ENCODE measurements at places on chromosomes 5 and 9.

- DNase-seq = no peak
Measured at GRCh38 chr9:77316058-77316457, 138.7 kb downstream of the VPS13A start.

GRCh38 chr9:117340422-117340821 lies 74.4 kb downstream of the ASTN2 start:
- DNase-seq = no peak

- DNase-seq = no peak
Measured at GRCh38 chr9:133251773-133252172, 23.2 kb downstream of the ABO start.

DNA sequence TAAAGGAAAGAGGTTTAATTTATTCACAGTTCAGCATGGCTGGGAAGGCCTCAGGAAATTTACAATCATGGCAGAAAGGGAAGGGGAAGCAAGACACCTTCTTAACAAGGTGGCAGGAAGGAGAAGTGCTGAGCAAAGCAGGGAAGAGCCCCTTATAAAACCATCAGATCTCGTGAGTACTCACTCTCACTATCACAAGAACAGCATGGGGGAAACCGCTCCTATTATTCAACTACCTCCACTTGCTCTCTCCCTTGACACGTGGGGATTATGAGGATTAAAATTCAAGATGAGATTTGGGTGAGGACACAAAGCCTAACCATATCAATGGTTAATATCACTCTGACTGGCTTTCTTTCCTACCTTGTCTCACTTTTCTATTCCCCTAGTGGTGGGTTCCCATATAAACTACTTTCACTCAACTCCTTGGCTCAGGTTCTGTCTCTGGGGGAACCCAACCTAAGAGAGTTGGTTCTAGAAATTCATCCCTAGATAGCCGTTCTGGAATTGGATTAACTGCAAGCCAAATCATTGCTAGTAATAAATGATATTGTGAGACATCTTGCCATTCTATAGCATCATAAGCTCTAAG lies 749.8 kb upstream of the GRAMD2B start:
- DNase-seq = no peak

DNA sequence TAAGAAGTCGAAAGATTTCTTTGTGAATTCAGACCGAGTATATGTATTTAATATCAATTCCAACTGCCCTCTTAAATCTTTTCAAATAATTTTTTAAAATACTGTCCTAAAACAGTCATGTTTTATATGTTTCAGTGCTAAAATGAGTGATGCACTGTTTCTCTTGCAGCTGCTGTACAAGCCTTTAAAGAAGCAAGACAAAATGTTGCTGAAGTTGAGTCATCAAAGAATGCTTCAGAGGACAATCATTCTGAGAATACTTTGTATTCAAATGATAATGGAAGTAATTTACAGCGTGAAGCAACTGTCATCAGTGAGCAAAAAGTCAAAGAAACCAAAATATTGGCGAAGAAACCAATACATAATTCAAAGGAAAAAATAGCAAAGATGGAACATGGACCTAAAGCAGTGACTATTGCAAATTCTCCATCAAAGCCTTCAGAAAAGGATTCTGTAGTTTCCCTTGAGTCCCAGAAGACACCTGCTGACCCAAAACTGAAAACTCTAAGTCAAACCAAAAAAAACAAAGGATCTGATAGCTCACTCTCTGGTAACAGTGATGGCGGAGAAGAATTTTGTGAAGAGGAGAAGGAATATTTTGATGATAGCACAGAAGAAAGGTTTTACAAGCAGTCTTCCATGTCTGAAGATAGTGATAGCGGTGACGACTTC lies 58.0 kb downstream of the LOX start:
- no peak for DNase-seq

- DNase-seq = no peak
Measured at GRCh38 chr5:64790210-64790609, 21.5 kb downstream of the CWC27 start.

- DNase-seq = no peak
Measured at GRCh38 chr5:178350361-178351220, 118.0 kb upstream of the PHYKPL start.

GRCh38 chr5:168327994-168328393 lies 36.5 kb downstream of the WWC1 start:
- DNase-seq = no peak

DNA sequence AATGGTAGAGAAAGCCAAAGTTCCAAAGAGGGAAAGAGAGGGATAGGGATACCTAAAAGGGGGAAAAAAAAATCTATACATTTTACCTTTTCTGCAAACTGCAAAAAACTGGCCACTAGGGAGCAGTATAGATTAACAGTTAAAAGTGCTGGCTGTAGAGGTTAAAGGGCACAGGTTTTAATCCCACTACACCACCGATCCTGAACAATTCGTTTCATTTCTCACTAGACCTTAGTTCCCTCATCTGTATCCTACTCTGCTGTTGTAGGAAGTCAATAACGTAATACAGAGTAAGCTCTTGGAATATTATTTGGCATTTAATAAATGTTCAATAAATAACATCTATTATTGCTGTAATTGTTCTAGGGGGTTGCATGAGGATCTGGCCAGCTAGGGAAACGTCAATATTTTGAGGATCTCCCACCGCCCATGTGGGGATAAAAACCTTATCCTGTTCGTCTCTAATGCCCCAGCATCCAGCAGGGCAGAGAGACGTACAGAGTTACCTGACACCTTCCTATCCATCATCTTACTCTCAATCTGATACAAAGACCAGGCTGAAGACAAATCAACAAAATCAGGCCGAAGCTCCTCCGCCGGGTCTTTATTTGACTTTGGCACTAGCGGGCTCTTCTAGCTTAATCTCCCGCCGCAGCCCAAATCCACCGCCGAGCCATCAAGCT lies 757 bp downstream of the CDC26 start:
- no peak for DNase-seq

DNA sequence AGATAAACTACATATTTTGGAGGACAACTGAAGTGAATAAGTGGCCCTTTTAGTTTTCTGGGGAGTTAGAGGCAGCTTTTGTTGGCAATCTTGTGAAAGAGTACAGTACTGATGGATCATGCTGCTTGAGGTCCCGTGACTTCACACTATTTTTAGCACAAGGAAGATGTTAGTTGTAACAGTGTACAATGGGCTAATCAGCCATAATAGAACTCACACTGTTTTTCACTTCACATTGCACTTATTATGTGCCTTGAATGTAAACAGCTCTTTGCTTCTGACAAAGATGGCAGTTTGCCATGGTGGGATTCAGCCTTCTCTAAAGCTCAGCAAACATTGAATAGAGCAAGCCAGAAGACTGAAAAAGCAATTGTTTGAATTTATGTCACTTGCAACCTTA lies 176.7 kb upstream of the ZNF608 start:
- no peak for DNase-seq

- no peak for DNase-seq
Measured at GRCh38 chr9:115192835-115193525, 75.0 kb upstream of the TNC start.

DNA sequence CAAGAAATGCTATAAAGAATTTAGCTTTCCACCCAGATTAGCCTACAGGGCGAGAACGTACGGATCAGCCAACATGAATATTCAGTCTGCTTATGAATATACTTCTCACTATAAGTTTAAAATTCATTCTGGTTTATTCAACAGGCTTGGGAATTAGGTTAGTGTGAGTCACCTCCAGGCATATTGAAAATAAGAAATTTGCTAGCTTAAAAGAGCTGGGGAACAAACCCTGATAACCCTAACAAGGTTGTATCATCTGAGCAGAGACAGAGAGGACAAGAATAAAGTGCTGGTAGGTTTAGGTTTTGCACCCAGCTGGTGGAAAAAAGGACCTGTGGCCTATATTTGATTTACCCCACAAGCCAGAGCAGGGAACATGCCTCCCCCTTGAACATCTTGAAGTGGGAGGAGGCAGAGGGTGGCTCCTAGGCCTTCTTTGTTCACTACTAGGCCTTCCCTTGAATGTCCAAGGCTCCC lies 12.3 kb downstream of the FNBP1 start:
- no peak for DNase-seq

DNA sequence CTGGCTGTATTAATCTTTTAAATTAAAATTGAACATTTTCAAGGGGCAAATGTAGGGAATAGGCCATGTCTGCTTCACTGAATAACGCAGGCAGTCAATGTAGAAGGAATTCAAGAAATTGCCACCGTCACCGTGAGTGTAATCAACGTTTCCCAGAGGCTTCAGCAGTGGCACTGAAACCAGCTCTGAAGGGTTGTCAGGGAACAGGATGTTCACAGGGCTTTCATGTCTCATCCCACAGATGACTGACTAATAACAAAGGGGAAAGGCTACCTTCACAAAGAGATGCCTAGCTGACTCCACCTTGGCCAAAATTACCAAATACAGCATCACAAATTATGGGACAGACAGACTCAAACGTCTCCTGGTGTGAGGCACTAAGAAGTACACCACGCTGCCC lies 70.4 kb upstream of the SIMC1 start:
- DNase-seq = no peak

DNA sequence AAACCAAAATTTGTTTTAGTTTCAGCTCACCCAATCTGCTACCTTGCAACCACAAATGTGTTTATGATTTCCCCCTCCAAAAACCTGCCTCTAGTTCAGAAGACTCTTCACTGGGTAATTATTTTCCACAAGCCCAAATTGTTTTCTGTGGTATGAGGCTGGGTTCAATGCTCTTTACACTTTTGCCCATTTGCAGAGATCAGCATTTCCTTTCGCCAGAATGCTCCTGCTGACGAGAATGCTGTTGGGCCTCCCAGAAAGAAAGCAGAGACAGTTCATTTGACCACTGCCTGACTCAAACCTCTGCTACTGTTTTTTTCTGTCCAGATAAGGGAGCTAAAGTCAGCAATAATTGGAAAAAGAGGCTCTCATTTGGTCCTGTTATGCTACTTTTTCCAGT lies 427.3 kb downstream of the PDE4D start:
- no peak for DNase-seq

- no peak for DNase-seq
Measured at GRCh38 chr9:81605170-81605670, 84.1 kb downstream of the TLE1 start.

DNA sequence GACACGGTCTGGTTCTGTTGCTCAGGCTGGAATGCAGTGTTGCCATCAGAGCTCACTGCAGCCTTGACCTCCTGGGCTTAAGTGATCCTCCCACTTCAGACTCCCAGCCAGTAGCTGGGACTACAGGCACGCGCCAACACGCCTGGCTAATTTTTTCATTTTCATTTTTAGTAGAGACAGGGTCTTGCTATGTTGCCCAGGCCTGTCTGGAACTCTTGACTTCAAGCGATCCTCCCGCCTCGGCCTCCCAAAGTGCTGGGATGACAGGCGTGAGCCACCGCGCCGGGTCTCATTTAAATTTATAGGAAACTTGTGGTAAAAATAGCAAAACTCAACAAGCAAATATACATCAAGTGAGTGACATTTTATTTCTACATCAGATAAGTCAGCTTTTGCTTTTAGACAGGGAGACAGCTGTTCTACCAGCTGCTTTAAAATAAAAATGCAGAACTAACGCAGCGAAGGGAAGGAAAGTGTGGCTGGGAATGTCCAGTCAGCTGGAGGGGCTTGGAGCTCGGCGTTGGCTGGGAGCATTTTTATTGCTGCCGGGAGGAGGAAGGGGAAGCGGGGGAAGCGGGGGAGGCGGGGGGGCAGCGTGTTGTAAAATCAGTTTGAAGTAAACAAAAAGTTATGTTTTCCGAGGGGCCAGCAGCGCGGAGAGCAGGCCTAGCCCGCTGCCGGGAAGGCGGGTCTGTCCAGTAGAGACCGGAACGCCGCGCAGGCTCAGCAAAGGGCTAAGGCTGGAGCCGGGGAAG lies 707 bp upstream of the ZFYVE16 start:
- no peak for DNase-seq

- DNase-seq = no peak
Measured at GRCh38 chr5:173458828-173459609, 130.8 kb upstream of the STC2 start.

DNA sequence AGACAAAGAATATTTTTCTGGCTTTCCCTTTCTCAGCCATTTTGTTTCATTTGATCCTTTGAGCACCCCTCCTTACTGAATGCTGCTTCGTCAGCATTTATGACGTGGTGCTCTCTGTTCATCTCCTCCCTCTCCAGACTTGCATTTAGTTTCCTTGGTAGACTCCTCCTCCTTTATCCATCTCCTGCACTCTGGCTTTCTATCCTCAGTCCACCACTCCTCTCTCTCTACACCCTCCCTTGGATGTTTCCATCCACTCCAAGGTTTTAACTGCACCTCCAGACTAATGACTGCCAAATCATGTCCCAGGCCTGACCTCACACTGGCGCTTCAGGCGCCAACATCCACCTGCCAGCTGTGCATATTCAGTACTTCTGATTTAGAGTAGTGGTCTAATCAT lies 245.4 kb downstream of the RAB3C start:
- no peak for DNase-seq

DNA sequence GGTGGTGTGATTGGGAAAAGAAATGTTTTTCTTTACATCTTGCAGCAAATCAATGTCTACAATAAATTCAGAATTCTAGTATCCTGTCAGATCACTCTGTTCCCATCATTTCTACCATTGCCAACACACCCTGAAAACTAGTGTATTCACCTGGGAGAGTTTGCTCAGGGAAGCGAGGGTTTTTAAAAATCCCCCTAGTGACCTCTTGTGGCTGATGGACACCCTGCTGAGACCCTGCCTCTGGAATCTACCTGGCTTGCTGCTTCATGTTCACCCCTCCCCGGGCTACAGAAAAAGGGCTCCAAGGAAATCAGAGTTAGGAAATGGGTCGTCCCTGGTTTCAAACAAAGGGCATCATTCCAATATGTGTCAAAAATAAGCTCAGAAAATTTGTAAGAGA lies 21.4 kb upstream of the ALDOB start:
- no peak for DNase-seq

DNA sequence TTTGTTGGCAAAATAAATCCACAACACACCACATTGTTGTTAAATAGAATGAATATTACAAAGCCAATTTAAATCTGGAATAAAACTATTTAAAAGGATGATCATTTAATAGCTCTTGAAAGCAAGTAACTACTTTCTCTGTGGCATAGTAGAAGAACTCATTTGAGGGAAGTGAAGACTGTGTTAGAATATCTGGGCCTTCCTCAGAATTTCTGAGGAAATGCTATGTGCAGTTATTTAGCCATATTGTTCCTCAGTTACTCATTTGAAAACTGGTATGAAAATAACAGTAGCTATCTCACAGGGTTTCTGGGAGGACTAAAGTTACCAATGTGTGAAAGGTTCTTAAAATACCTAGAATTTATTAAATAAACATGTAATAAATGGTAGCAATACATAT lies 595.8 kb downstream of the PSAT1 start:
- DNase-seq = no peak

DNA sequence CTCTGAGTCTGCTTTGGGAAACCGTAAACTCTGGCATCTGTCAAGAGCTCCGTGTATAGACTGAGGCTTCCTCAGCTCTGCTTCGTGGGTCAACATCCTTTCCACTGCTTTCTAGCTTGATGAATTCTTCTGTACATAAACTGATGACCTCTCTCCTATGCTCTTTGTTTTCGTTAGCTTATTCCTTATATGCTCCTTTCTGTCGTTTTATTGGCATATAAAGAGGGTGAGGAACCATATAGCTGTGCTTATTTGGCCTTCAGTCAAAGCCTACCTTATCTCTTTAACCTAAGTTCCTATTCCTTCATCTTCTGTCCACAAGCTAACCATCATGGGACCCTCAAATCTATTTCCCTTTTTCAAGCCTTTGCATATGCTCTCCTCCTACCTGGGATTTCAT lies 39.4 kb upstream of the CARTPT start:
- DNase-seq = no peak

Data from stimulated activated CD8-positive, alpha-beta memory T cell treated with anti-CD3 and anti-CD28 coated beads, Interleukin-12 subunit alpha, Interleukin-12 subunit beta, amount 100 ng/mL, for 4 hours (primary cell).